ENCODE measurements at places on chromosomes 16 and 17.

- no peak for DNase-seq
Measured at GRCh38 chr17:63035695-63036094, 69.7 kb downstream of the TANC2 start.

DNA sequence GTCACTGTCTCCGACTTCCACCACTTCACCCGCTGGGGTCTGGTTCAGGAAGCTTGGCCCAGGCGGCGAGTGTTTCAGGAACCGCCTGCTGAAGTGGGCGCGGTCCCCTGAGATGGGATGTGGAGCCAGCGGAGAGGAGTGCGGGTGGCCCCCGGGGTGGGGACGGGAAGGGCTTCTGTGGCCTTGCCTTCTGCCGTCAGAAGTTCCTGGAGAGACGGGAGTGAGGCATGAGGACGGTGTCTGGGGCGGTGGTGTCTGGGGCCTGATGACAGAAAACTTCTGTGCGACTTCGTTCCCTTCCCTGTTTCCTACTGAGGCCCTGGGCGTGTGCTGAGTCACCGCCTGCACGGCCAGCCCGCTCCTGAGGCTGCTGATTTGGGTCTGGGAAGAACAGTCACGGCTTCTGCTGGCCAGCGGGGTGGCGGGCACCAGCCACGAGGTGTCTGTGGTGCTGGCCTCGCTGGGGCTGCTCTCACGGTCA is 12.3 kb upstream of the NLRC3 start:
- DNase-seq: no peak

- no peak for DNase-seq
Measured at GRCh38 chr17:12358477-12358876, 307.2 kb upstream of the MYOCD start.

- no peak for DNase-seq
Measured at GRCh38 chr17:6943406-6943805, 52.4 kb upstream of the ALOX12 start.

DNA sequence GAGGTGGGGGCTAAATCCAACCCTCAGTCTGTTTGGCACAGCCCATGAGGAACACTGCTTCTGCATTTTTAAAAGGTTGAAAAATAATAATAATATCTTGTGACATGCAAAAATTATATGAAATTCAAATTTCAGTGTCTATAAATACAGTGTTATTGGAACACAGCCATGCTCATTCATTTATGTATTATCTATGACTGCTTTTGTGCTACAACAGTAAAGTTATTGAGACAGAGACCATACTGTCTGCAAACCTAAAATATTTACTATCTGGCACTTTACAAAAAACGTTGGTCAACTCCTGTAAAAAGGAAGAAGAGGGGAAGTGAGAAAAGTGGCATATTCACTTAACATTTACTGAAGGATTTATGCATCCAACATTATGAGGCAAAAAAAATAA is 3.1 kb downstream of the ABCA5 start:
- DNase-seq: no peak

Data from activated CD4-positive, alpha-beta T cell treated with anti-CD3 and anti-CD28 coated beads for 24 hours (primary cell).